ENCODE measurements at places on chromosomes 11 and 22. TPM values are rescaled to one million over a fixed set of nuclear protein-coding genes. Genes with fewer than 3 reads are reported as not detected.

GRCh38 chr11:118042141-118042540 is 34.7 kb upstream of the TMPRSS4 start:
- DNase-seq = no peak

The ADAMTS15 gene
- total RNA-seq = not detected

DNA sequence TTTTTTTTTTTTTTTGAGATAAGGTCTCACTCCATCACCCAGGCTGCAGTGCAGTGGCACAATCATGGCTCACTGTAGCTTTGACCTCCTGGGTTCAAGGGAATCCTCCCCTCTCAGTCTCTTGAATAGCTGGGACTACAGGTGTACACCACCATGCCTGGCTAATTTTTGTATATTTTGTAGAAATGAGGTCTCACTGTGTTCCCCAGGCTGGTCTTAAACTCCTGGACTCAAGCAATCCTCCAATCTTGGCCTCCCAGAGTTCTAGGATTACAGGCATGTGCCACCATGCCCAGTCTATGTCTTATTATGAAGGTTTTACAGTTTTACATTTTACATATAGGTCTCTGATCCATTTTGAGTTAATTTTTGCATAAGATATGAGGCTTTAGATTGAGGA is 20.4 kb upstream of the MAPK1 start:
- DNase-seq = no peak

GRCh38 chr11:60631944-60632343 is 67.5 kb upstream of the MS4A8 start:
- DNase-seq = no peak

- no peak for DNase-seq
Measured at GRCh38 chr11:12180257-12181205, 70.1 kb downstream of the MICAL2 start.

DNA sequence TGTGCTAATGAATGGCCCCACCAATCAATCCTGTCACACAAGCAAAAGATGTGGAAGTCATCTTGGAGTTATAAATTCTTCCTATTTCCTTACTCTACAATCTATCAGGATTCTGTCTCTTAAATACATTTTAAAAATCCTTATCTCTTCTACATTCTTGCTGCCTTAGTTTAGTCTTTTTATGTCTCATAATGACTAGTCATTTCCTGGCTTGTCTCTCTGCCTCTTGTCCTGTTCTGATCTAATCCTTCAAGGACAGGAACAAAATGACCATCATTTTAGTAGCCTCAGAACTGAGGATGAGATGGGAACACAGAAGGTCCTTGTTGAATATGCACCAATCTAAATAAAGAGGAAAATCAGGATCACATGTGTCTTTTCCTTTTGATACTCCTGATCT is 56.6 kb upstream of the LIN7C start:
- DNase-seq = no peak

The ANO9 gene
- 37.2 TPM for total RNA-seq

- peak; percentile 64 for DNase-seq
Measured at GRCh38 chr22:45235101-45235777, 5.5 kb downstream of the KIAA0930 start.

- no peak for DNase-seq
Measured at GRCh38 chr22:26893173-26894110, 236.1 kb downstream of the MIAT start.

DNA sequence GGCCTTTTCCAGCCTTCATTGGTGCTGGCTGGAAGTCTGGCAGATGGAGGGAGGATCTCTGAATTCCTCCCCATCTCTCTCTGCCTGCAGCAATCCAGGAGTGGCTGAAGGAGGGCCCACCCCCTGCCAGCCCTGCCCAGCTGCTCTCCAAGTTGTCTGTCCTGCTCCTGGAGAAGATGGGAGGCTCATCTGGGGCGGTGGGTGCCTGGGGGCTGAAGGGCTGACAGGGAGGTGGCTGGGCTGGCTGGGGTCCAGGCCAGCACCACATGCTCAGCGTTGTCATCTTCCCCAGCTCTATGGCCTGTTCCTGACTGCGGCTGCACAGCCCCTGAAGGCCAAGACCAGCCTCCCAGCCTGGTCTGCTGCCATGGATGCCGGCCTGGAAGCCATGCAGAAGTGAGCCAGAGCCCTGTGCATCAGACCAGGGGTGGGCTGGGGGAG is 12.2 kb downstream of the TKFC start:
- no peak for DNase-seq

- no peak for DNase-seq
Measured at GRCh38 chr22:41382610-41383009, 868 bp downstream of the TEF start.

The CLTCL1 gene
- 5.0 TPM for total RNA-seq

DNA sequence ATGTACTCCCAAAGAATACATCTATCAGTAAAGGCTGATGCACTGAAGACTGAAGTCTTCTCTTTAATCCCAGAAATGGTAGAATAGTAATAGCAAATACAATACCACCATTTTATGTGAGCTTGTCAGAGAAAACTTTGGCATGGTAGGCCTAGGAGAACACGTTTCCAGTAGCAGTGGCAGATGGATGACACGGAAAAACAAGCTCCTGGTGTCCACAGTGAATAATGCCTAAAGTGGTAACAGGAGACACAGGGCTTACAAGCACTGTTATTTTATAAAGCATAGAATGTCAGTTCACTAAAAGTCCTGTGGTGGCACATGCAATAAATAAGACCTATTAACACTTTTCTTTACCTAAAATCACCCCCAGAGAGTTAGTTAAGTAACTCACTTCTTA is 277.6 kb downstream of the TTC28 start:
- DNase-seq = no peak

The MS4A13 gene
- total RNA-seq = not detected

- DNase-seq = no peak
Measured at GRCh38 chr11:32070692-32071091, 20.2 kb upstream of the RCN1 start.

The GSTT2B gene
- total RNA-seq = not detected

DNA sequence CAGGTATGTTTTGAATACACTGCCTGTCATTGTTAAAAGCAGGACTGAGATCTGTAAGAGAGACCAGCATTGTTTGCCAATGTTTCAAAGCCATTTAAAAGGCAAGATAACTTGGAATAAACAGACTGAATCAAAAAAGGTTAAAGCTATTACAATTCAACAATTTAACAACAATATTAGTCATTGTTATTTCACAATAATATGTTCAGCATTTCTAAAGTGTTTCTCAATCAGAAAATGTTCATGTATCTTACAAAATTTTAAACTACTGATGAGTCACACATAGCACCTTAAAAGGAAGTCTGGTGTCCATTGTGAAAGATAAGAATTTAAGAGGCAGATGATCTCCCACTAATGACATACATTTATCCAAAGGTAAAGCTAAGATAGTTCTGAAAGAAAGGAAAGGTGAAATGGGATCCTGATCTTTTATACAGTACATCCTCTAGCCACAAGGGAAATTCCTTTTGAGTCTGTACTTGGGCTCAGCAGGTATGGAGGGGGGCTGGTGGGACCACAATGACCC is 79.7 kb downstream of the MAML2 start:
- DNase-seq = no peak

The PGA4 gene
- total RNA-seq = not detected

DNA sequence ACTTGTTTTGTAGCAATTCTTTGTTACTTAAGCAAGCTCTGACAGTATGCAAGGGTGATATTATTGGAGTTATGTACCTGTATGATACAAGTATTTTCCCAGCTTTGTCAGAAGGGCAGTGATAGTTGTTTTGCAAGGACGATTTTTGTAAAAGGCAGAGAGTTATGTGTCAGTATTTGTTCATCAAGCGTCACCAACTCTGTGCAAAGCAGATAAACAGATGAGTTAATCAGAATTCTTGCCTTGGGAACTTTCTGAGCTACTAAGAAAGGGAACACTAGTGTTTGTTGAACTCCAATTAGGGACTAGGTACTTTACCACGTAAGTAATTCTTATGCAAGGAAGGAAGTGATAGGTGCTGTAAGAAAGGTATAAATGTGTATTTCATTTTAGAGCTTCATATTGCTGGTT is 1.4 kb downstream of the USP47 start:
- DNase-seq = no peak

DNA sequence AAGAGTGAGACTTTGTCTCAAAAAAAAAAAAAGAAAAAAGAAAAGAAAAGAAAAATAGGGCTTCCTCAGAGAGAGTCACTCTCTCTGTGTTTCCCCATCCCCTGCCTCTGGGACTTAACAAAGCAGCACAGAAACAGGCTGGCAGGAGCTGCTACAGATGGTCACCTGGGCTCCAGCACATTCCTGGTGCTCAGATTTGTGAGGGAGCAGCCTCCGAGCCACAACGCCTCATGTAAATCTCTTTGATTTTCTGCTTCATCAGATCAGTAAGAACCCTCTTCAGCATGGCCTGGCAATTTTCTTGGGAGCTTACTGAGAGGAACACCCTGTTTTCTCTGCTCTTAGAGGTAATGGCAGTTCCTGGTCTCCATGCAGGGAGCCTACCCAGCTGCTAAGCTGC is 15.2 kb upstream of the LDHA start:
- DNase-seq = no peak

The CHRNA10 gene
- total RNA-seq = 2.5 TPM

- no peak for DNase-seq
Measured at GRCh38 chr22:49897015-49897684, 21.1 kb downstream of the ALG12 start.

The AMOTL1 gene
- 1.0 TPM for total RNA-seq

DNA sequence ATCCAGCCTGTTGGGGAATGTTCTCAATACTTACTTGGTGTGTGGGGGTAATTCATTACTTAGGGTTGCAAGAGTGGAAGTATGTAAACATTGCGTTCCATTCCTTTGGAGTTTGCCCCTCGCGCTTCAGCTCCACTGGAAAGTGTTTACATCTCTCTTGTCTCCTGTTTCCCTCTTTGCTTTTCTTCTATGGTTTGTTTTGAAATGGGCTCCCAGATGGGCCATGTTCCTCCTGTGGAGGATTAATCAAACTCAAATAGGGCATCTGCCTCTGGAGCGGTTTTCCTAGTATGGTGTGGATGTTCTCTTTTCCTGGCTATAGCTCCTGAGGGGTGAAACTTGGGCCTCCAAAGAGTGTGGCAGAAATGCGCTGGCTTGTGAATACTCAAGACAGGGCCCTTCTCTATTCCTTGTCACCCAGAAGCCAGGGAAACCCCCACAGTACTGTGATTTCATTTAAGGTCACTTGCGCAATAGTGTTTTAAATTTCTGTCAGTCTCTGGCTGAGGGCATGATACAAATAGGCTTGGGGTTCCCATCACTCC is 51.9 kb downstream of the CD44 start:
- DNase-seq = no peak

The INPP5J gene
- 0.16 TPM for total RNA-seq

The MMP13 gene
- total RNA-seq = not detected

GRCh38 chr11:27464289-27464696 is 8.3 kb downstream of the LGR4 start:
- DNase-seq = no peak

GRCh38 chr11:69959461-69959860 is 118.7 kb upstream of the ANO1 start:
- no peak for DNase-seq

The TEAD1 gene
- total RNA-seq = 0.07 TPM

The CNTN5 gene
- not detected for total RNA-seq

GRCh38 chr22:20401376-20402014 is 7.5 kb downstream of the ZNF74 start:
- DNase-seq = no peak

GRCh38 chr11:92967867-92968266 is 1.6 kb upstream of the MTNR1B start:
- DNase-seq = no peak

GRCh38 chr22:46089426-46090035 is 60.8 kb upstream of the PPARA start:
- no peak for DNase-seq

The TRIM6 gene
- total RNA-seq = 0.44 TPM

DNA sequence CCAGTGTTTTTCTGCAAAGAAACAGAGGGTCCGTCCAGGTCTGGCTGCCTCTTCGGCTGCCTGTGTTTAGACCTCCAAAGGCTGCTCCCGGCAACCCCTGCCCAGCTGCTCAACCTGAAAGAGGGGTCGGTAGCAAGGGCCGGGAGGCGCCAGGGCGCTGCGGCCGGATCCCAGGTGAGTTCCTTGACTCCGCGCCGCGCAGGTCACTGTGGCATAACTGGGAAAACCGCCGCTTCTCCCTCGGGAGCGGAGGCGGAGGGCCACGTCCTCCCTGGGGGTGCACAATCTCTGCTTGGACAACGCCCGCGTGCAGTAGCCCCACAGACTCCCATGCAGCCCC is 1.0 kb upstream of the BRSK2 start:
- DNase-seq = no peak

- DNase-seq = no peak
Measured at GRCh38 chr11:104104664-104105063, 59.3 kb downstream of the PDGFD start.

GRCh38 chr11:118574636-118575035 is 2.4 kb downstream of the ARCN1 start:
- DNase-seq = no peak

The PDE3B gene
- 11.3 TPM for total RNA-seq

DNA sequence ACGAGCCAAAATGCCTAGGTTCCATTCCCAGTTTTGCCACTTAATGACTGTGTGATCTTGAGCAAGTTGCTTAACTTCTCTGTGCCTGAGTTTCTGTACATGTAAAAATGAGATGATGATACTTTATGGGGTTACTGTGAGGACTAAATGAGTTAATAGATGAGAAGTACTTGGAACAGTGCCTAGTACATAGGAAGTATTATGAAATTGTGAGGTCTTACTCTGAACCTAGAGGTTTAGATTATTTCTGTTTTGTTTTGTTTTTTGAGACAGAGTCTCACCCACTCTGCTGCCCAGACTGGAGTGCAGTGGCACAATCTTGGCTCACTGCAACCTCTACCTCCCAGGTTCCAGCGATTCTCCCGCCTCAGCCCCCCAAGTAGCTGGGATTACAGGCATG is 227.0 kb upstream of the POU2AF2 start:
- no peak for DNase-seq

- no peak for DNase-seq
Measured at GRCh38 chr11:107847184-107847583, 11.4 kb downstream of the SLC35F2 start.

DNA sequence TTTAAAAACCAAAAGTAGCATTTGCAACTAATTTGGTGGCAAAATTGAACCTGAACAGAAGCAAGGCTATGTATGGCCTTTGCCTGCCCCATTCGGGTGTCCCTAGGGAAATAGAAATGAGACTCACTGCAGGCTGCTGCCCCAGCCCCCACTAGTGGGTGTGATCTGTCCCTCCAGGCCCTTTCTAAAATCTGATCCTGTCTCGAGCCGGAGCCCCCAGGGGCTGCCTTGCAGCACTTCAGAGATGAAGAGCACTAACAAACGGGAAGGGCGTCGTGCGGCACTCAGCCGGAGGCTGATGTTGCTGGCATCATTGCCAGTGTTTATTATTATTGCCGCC is 43.2 kb downstream of the CD82 start:
- peak; percentile 58 for DNase-seq

DNA sequence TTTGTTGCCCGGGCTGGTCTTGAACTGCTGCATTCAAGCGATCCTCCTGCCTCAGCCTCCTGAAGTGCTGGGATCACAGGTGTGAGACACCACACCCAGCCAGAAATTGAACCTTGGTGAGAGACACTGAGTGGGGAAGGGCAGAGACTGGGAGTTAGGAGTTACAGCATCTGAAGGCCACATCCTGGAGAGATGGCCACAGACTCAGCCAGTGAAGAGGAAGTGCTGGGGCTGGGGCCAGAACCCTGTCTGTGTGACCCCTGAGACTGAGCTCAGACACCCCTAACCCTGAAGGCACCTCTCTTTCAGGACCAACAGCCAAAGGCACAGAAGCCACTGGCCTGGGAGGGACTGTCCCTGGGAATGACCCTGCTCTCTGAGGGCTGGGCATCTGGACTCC is 33.8 kb downstream of the TXN2 start:
- no peak for DNase-seq

- no peak for DNase-seq
Measured at GRCh38 chr11:115712296-115712695, 208.1 kb upstream of the CADM1 start.
